Sciatic nerve (tissue), 2 donors: ENCODE measurements at places on chromosomes 2 and 18.
A peak's percentile ranks its signal among the peaks of the same experiment; 100 is the strongest.

DNA sequence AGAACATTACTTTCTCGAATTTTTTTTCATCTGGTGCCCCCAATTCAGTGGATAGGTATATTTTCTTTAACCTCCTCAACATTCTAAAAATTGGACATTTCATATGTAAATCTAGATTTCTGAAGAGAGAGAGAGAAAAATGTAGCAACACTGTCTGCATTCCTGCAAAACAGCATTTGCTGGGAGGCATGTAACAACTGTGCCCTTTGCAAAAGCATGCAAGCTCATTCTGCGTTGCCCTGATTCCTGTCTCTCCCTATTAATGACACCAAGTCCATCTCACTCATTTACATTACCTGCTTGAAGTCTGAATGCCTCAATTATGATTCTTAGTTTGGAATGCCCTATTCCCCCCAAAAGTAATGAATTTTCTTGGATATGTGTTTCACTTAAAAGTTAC, 79.8 kb upstream of the BARD1 start:
- no peak for DNase-seq

DNA sequence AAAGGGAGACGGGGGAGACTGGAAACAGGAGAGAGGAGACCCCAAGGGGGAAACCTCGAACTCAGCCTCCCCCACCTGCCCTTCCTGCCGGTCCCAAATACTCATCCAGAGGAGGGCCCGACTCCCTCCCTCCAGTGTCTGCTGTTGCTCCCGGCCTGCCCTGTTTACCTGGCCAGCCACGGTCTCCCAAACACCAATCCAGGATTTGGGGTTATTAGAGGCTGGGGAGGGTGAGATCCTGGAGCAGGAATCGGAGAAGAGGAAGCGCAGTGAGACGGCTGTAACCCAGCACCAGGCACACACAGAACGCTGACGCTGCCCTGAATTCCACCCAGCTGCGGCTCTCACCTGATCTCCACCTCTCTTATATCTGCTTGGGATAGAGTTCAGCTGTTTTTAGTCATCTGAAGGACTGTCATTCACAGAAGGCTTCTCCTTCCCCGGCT, 213.0 kb downstream of the TNS1 start:
- no peak for DNase-seq

DNA sequence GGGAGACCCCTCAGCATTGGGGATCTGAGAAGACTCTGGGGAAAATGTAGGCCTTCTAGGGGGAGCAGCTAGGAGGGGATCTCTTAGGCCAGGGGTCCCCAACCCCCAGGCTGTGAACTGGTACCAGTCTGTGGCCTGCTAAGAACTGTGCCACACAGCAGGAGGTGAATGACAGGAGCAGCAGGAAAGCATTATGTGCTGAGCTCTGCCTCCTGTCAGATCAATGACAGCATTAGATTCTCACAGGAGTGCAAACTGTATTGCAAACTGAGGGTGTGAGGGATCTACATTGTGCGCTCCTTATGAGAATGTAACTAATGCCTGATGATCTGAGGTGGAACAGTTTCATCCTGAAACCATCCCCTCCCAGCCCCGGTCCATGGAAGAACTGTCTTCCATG, 127.3 kb downstream of the SCG2 start:
- no peak for DNase-seq

GRCh38 chr18:34911661-34912384, 129.4 kb upstream of the MAPRE2 start:
- no peak for DNase-seq

- no peak for DNase-seq
Measured at GRCh38 chr2:197704434-197705120, 592 bp upstream of the MARS2 start.

DNA sequence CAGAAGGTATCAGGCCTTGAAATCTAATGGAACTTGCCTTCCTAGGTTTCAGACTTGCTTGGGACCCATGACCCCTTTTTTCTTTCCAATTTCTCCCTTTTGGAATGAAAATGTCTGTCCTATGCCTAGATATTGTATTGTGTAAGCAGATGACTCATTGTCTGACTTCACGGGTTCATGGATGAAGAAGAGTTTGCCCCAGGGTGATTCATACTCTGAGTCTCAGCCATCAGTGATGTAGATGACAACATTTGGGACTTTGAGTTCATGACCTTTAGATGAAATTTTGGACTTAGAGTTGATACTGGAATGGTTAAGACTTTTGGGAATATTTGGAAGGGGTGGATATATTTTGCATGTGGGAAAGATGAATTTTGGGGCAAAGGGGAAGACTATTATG, 11.2 kb upstream of the SCYGR5 start:
- DNase-seq: no peak

GRCh38 chr2:238704471-238705225, 143.2 kb upstream of the TWIST2 start:
- DNase-seq: no peak

GRCh38 chr2:136206613-136207012, 88.7 kb upstream of the CXCR4 start:
- DNase-seq: no peak

DNA sequence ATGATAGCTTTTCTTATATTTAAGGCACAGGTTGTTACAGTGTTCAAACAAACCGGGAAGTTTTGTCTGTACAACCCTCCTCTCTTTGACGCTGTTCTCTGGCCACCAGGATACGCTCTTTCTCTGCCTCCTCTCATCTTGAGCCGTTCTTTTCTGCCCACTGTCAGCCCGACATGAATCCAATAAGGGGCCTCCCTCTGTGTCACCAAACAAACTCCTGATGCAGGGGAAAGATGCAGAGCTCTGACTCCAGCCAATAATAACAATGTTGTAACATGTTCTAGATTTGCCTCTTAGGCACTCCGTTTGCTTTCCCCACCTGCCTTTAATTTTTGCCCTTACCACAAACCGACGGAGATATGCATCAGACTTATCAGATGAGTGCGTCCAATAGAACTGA, 449.3 kb downstream of the SLC4A3 start:
- DNase-seq: no peak

- no peak for DNase-seq
Measured at GRCh38 chr18:55510809-55511208, 77.2 kb downstream of the TCF4 start.

DNA sequence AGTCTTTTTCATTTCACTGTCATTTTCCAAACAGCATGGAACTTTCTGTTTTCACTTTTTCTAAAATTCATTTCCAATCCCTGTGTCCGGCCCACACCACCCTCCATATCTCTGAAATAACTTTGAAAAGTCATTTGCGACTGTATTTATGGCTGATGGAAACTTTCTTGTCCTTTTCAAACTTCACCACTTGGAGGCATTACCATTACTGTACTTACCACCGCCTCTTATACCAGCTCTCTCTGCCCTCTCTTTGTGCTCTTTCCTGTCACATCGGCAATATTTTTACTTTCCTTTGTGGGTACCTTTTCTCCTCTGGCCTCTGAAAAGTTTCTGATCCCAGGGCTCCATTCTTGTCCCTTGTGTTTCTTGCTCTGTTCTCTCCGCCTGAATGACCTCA, 39.5 kb upstream of the IL1RL1 start:
- no peak for DNase-seq

GRCh38 chr2:1234731-1235308, 178.4 kb upstream of the TPO start:
- DNase-seq: no peak

DNA sequence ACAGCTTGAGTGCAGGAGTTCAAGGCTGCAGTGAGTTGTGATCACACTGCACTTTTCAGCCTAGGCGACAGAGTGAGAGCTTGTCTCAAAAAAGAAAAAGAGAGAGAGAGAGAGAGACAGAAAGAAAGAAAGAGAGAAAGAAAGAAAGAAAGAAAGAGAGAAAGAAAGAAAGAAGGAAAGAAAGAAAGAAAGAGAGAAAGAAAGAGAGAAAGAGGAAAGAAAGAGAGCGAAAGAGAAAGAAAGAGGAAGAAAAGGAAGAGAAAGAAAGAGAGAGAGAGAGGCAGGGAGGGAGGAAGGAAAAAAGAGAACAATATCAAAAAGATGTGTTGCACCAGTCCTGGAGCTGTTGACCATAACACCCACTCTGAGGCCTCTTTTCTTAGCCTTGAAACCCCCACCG, 89.8 kb upstream of the MBOAT2 start:
- no peak for DNase-seq

DNA sequence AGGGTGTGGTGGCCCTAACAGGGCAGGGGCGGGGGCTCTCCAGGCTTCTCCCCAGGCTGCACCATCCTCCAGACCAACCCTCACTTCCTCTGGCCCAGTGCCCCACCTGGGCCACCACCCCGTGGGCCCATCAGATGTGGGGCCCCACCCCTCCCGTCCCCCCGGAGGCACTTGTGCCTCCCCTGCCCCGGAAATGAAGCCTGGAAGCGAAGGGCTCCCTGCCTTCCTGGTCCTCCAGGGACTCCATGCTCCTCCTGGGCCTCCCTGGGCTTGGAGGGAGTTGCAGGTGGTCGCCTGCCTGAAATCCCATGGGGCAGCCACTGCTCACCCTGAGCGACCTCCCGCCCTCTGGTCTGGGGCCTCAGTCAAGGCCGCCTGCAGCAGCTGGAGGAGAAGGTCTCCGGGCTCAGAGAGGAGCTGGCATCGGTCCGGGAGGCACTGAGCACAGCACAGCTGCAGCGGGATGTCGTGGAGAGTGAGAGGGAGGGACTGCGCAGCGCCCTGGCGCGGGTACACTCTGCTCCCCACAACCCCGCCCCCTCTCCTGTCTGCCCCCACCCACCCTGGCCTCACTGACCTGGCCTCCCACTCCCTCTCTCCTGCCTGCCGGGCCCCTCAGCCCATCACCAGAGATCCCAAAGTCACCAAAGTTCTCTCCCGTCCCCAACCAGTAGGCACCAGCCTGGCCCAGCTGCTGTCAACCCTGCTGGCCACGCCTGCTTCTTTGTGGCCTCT, 28.0 kb downstream of the CROCC2 start:
- peak; percentile 70 for DNase-seq

DNA sequence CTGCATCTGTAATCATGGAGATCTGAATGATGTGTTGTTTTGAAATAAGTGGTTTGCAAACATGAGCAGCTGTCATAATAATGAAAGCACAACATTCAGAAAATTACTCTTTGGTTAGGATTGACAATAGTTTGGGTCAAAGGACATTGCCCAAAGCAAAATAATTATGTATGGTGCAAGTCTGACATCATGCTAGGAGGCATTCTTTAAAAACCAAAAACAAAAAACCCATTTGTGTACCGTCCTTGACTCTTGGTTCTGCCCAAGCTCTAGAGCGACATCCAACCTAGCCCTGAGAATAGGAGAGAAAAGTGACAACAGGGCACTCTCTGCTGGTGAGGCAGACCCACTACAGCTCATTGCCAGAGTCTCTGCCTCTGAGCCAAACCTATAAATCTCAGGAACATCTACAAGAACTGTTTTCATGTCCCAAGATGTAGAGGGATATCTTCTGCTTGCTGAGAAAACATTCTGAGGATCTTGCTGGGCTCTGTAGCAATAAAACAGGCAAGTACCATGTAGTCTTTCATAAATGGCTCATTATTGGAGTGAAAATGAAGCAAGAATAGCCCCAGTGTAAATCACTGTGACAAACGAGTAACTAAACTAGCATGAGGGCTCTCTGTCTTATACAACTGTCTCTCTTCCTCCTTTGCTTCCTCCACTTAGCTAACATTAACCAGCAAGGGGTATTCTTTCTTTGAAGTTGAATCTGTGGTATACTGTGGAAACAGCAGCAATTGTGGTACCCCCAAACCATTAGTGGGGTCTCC, 266.8 kb upstream of the CXCR4 start:
- no peak for DNase-seq

DNA sequence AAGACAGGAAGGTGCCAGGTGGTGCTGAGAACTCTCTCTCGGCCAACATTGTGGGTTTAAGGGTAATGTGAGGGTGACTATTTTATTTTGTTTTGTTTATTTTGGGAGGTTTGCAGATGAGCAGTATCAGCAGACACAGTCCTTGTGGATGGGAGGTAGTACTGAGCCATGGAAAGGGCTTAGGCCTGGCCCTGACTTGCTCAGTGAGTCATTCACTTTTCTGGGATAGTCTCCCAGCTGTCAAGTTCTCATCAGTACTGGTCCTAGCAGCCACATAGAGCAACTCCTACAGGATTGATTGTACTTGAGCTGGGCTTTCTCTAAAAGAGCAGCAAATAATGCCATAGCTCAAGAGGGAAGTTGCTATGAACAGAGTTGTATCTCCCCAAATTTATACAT, 175.2 kb downstream of the LOXHD1 start:
- DNase-seq: no peak

DNA sequence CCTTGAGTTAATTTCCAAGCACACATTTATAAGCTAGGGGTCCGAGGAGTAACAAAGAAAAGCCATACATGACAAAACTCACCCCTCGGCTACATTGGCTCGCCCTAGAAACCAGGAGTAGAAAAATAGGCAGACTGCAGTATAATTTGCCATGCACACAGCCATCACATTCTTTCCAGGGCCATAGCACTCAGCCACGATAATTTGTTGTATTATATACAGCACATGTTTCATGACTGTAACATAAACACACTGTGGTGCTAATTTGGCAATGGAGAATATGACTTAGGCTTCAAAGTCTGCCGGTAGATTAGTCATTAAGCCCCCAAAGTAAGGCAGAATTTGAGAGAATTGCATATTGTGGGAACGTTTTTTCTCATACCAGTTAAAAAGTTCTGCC, 254.9 kb downstream of the ZNF521 start:
- no peak for DNase-seq

- DNase-seq: no peak
Measured at GRCh38 chr2:102277202-102277700, 34.1 kb upstream of the IL1RL1 start.
